ENCODE measurements at places on chromosomes 2 and 18.

- no peak for DNase-seq
Observed at GRCh38 chr2:158529379-158530259, 72.9 kb downstream of the PKP4 start.

GRCh38 chr2:45923701-45924100 is 272.2 kb downstream of the PRKCE start:
- no peak for DNase-seq

DNA sequence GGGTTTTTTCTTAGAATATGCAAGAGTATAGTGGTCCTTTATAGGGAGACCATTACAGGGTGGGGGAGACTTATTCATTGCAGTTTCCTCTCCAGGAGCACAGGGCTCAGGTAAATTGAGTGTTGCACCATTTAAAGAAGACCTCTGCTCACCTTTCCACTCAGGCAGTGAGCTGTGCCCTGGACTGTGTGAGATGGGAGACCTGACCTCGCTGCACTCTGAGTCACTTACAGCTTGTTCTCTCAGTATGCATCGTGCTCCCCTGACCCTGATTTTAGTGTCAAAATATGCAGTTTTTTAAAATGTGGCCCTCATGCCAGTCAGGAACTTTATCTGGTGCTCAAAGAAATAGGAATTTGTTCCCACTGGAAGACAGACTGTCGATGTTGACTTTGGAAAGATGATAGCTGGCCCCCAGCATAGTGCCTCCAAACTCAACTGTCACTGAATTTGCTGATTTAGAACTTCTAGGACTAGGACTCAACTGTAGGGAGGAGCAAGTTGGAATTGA is 146.7 kb upstream of the EPAS1 start:
- DNase-seq, result no peak

GRCh38 chr2:113225263-113226259 is 51.8 kb downstream of the PSD4 start:
- DNase-seq, result no peak

DNA sequence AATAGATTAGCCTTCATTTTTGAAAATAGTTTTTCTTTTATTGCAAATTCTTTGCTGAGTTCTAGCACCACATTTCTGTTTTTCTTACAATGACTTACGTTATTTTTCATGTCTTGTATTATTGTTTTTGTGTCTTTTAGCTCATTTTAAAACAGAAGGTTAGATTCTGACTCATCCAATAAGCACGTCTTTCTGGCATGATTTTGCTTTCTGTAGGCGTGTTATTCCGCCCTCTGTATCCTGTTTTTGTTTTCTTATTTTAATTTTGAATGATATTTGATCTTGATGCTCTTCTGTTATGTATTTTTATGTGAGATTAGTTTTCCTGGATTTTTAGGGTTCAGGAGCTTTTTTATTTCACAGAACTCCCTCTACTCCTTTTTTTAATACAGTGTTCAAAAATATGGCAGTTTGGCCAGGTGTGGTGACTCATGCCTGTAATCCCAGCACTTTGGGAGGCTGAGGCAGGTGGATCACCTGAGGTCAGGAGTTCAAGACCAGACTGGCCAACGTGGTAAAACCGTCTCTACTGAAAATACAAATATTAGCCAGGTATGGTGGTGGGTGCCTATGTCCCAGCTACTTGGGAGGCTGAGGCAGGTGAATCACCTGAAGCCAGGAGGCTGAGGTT is 145.0 kb downstream of the CLIP4 start:
- no peak for DNase-seq

- DNase-seq, result no peak
Observed at GRCh38 chr2:62147610-62148301, 48.2 kb upstream of the B3GNT2 start.

DNA sequence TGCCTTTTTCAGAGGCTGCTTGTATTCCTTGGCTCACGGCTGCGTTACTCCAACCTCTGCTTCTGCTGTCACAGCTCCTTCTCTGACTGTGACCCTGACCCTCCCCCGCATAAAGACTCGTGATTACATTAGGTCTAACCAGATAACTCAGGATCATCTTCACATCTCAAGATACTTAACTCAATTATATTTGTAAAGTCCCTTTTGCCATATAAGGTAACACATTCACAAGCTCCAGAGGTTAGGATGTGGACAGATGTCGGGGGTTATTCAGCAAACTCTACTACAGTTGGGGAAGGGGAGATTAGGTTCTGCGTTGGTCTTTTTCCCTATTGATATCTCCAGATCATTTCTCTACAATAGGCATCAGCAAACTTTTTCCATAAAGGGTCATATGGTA is 76.9 kb downstream of the EVA1A start:
- no peak for DNase-seq

DNA sequence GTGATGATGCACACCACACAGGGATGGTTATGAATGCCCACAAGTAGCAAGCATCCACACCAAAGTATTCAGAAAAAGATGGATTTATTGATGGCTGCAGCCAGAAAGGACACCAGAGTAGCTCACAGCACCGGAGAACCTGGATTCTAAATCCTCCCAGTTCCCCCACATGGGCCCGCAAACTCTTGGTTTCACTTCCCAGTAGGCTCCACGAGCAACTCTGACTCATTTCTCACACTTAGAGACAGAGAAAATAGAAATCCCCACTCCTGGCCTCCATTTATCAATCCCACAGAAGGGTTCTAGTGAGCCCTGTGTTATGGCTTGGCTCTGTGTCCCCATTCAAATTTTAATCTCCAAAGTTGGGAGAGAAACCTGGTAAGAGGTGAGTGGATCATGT is 426.7 kb upstream of the MYT1L start:
- DNase-seq, result no peak

- DNase-seq, result no peak
Observed at GRCh38 chr2:136005462-136006196, 20.2 kb upstream of the DARS1 start.

DNA sequence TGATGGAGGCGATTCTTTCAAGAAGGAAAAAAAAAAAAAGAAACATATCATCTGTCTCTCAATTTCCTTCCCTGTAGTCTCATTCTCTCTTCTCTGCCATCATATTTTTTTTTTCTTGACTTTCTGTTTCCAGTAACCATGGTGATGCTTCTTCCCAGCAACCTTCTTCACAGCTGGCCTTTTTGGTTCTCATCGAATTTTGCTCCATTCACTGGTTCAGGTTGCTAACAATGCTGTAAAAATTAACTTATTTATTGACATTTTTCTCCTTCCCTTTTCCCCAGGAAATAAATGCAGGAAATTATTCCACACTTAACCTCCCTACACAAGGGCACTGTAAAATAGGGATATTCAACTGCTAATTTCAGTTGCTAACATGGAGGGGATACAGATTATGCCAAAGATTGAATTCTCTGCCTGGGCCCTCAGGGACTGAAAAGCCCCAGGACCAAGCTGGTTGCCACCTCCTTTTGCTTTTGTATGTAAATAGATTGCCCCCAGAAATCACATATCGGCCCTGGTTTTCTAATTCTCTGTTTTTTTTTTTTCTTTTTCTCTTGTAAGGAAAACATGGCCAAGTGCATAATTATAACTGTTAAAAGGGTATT is 154.7 kb downstream of the MAP2 start:
- DNase-seq, result no peak

Data from H1 (cell line).